ENCODE measurements at places on chromosomes 16 and 17.
A peak's percentile ranks its signal among the peaks of the same experiment; 100 is the strongest.

GRCh38 chr17:61131585-61131984, 268.1 kb upstream of the TBX2 start:
- no peaks in the 10 kb centered on the region for H3K4me1 ChIP-seq
- H3K4me3 ChIP-seq: no peak overlapping the region
- no peak for DNase-seq
- H3K36me3 ChIP-seq: no peaks in the 10 kb centered on the region

DNA sequence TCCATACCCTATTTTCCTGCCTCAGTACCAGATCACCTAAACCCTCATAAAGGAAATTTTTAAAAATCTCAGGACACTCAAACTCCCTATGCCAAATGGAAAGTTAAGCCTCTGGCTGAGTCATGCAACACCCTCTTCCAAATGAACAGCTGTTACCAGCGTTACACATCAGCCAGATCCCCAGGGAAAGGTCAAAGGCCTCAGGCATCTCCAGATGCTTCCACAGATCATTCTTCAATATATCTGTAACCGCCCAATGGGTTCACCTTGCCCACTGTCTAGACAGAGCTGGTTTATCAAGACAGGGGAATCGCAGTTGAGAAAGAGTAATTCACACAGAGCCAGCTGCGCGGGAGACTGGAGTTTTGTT, 29.1 kb upstream of the SHCBP1 start:
- no peak overlapping the region for H3K4me3 ChIP-seq
- no peaks in the 10 kb centered on the region for H3K27me3 ChIP-seq
- DNase-seq: no peak
- H3K36me3 ChIP-seq: no peaks in the 10 kb centered on the region
- peak overlapping the region; percentile 46 for H3K27ac ChIP-seq

GRCh38 chr17:64063766-64064224, 43.4 kb upstream of the ICAM2 start:
- H3K4me3 ChIP-seq: no peak overlapping the region
- DNase-seq: no peak
- no peaks in the 10 kb centered on the region for H3K27me3 ChIP-seq
- peaks cover 3% of the 10 kb centered on the region for H3K4me1 ChIP-seq

GRCh38 chr16:22353933-22354541, 20.4 kb downstream of the CDR2 start:
- peaks cover 21% of the 10 kb centered on the region for H3K36me3 ChIP-seq
- no peak overlapping the region for H3K27ac ChIP-seq
- H3K4me1 ChIP-seq: peaks cover 10% of the 10 kb centered on the region
- no peak for DNase-seq
- H3K27me3 ChIP-seq: no peaks in the 10 kb centered on the region

- H3K4me3 ChIP-seq: no peak overlapping the region
- H3K4me1 ChIP-seq: peaks cover 33% of the 10 kb centered on the region
Measured at GRCh38 chr17:43719578-43719977, 39.0 kb downstream of the SOST start.

- H3K4me1 ChIP-seq: no peaks in the 10 kb centered on the region
- H3K27ac ChIP-seq: no peak overlapping the region
- no peaks in the 10 kb centered on the region for H3K27me3 ChIP-seq
- H3K36me3 ChIP-seq: no peaks in the 10 kb centered on the region
- DNase-seq: no peak
Measured at GRCh38 chr17:61794242-61794641, 69.1 kb downstream of the BRIP1 start.

GRCh38 chr16:31877876-31878642, 4.5 kb downstream of the ZNF267 start:
- H3K4me1 ChIP-seq: peaks cover 55% of the 10 kb centered on the region
- peak overlapping the region; percentile 87 for H3K27ac ChIP-seq
- no peak overlapping the region for H3K4me3 ChIP-seq
- H3K36me3 ChIP-seq: no peaks in the 10 kb centered on the region
- no peaks in the 10 kb centered on the region for H3K27me3 ChIP-seq

DNA sequence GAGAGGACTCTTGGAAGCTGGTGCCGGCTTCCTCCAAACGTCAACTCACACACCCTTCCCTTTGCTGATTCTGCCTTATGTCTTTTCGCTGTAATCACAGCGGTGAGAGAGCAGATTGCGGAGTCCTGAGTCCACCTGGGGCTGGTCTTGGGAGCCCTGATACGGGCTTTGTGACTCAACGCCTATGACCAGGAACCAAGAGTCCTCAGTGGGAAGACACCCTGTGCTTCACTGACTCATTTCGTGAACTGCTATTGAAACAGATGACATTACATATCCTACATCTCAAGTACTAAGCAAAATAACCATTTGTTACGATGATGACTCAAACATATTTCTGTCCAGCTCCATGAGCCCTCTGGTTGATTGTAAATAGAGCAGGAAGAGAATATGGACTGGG, 90.7 kb upstream of the CREBBP start:
- no peak overlapping the region for H3K27ac ChIP-seq
- H3K27me3 ChIP-seq: no peaks in the 10 kb centered on the region
- no peaks in the 10 kb centered on the region for H3K4me1 ChIP-seq
- no peak for DNase-seq
- H3K4me3 ChIP-seq: no peak overlapping the region

- H3K27me3 ChIP-seq: no peaks in the 10 kb centered on the region
- peak overlapping the region; percentile 13 for H3K4me3 ChIP-seq
- no peaks in the 10 kb centered on the region for H3K36me3 ChIP-seq
- no peak for DNase-seq
Measured at GRCh38 chr16:80466024-80466987, 74.5 kb upstream of the DYNLRB2 start.

GRCh38 chr17:79097226-79098055, 22.8 kb downstream of the ENGASE start:
- no peak overlapping the region for H3K4me3 ChIP-seq
- no peaks in the 10 kb centered on the region for H3K4me1 ChIP-seq
- peaks cover 4% of the 10 kb centered on the region for H3K27me3 ChIP-seq
- no peak for DNase-seq
- no peak overlapping the region for H3K27ac ChIP-seq

DNA sequence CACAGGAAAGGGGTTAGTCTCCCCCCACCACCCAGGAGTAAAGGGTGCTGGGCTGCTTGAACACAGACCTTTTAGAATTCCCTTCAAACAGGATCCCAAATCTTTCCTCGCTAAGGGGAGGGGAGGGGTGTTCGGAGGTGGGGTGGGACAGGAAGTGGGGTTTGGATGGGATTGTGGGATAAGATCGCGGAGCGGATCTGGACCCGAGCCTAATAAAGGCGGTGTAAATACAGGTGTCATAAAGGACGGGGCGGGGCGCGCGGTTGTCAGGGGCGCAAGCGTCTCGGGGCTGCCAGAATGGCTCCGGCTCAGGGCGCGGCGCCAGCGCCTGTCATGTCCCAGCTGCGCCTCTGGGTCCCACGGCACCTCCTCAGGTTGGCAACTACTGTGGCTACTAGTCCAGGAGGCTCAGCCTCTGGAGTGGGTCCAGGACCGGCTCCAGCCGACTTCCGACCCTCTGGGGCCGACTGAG, 59.8 kb upstream of the FBXO47 start:
- peak overlapping the region; percentile 40 for H3K4me3 ChIP-seq
- H3K27me3 ChIP-seq: peaks cover 9% of the 10 kb centered on the region
- no peak overlapping the region for H3K27ac ChIP-seq
- H3K36me3 ChIP-seq: no peaks in the 10 kb centered on the region
- peaks cover 6% of the 10 kb centered on the region for H3K4me1 ChIP-seq

DNA sequence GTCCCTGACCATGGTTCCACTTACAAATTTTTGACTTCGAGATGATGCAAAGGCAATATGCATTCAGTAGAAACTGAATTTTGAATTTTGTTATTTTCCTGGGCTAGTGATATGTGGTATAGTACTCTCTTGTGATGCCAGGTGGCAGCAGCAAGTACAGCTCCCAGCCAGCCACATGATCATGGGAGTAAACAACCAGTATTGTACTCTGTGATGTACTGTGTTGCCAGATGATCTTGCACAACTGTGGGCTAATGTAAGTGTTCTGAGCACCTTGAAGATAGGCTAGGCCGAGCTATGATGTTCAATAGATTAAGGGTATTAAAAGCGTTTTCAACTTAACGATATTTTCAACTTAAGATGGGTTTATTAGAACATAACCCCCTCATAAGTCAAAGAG, 250.8 kb downstream of the STX8 start:
- no peak for DNase-seq
- H3K4me1 ChIP-seq: no peaks in the 10 kb centered on the region
- no peak overlapping the region for H3K27ac ChIP-seq
- no peaks in the 10 kb centered on the region for H3K36me3 ChIP-seq
- no peak overlapping the region for H3K4me3 ChIP-seq

DNA sequence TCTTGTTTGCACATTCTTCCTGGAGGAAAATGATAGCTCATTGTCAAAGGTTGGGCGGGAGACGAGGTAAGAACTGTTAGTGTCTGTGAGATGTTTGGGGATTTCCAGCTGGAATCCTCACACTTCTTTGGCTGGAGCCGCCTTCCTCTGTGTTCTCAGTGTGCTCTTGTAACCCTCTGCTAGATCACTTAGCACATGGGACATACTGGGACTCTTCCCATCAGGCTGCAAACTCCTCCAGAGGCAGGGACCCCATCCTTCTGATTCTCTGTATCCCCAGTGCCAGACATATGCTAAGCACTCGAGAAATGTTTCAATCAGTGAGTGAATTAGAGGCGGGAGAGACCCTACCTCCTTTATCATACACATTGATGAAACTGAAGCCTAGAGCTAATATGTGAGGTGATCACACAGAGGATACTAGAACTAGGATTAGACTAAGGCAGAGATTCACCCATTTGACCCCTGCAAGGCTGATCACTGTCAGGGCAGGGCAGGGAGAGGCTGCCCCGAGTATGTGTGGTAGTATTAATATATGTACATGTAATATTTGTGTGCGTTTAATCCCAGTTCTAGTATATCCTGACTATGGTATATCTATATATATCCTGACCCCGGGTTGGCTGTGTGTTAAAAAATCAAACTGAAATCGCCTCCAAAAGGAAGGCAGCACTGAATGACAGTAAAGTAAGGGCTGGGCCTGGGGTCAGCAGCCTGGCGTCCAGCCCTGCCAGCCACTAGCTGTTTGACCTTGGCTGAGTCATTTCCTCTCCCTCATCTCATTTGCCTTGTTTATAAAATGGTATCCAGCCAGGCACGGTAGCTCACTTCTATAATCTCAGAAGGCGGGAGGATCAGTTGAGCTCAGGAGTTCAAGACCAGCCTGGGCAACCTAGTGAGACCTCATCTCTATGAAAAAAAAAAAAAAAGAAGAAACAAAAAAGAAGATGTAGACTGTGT, 75.5 kb upstream of the TBX2 start:
- H3K4me1 ChIP-seq: no peaks in the 10 kb centered on the region
- H3K27me3 ChIP-seq: no peaks in the 10 kb centered on the region
- H3K27ac ChIP-seq: peak overlapping the region; percentile 78
- no peak for DNase-seq
- H3K36me3 ChIP-seq: no peaks in the 10 kb centered on the region

DNA sequence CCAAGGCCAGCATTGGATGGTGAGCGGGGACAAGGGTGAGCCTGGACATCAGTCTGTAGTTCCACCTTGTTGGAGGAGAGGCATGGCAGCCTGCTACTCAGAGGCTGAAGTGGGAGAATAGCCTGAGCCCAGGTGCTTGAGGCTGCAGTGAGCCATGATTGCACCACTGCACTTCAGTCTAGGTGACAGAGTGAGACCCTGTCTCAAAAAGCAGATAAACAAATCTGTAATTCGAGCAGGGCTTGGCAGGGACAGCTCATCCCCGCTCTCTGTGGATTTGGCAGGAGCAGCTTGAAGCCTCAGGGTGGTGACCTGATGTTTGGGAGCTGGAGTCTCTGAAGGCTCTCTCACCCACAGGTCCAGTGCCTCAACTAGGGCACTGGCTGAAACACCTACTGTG, 38.6 kb upstream of the ZCCHC14 start:
- no peaks in the 10 kb centered on the region for H3K4me1 ChIP-seq
- no peak for DNase-seq
- no peaks in the 10 kb centered on the region for H3K27me3 ChIP-seq
- no peaks in the 10 kb centered on the region for H3K36me3 ChIP-seq

DNA sequence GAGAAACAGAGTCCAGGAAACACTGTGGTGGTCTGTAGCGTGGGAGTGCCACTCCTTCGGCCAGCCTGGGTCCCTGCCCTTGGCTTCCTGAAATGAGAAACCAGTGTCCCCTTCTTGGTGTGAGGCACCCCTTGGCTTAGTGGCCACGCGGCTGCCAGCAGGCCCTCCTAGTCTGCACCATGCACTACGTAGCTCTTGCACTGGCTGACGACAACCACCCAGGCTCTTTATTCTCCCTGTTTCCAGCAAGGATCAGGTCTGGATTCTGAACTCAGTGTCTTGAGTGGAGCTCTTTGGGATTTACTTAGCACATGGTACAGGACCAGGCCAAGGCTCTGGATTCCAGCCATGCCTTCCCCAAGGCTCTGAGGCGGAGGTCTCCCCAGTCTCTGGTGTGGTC, 1.1 kb upstream of the SPEM3 start:
- no peaks in the 10 kb centered on the region for H3K36me3 ChIP-seq
- DNase-seq: no peak

- no peak overlapping the region for H3K4me3 ChIP-seq
- peaks cover 55% of the 10 kb centered on the region for H3K27me3 ChIP-seq
- no peaks in the 10 kb centered on the region for H3K36me3 ChIP-seq
- DNase-seq: no peak
- H3K4me1 ChIP-seq: no peaks in the 10 kb centered on the region
Measured at GRCh38 chr17:79504181-79504605, 106.7 kb downstream of the RBFOX3 start.

DNA sequence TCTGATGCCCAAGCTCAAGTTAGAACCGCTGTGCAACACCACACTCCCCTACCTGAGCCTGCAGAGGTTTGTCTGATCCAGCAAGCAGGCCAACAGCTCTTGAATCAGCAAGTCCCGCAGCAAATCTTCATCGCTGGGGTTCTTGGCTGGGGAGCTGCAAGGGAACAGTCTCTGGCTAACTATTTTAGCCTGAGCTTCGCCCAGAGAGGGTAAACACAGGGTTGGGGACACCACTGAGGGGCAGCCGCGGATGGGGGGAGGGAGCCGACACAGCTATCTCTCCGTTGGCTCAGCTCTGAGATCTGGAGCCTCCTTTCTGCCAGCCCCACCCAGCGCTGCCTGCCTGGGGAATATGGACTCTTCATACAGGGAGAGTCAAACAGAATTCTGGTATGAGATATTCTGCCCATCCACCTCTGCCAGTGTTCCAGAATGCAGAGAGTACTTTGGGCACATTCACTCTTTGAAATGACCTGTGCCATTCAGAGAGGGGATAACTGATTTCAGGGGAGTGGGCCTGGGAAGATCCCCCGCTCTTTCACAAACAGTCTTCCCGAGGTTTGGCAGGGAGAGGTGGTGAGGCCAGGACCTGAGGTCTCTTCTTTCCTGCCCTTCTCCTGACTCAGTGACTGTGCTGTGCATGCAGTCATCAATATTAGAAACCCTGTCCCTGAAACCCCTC, 7.4 kb downstream of the GIP start:
- peaks cover 4% of the 10 kb centered on the region for H3K4me1 ChIP-seq
- no peak overlapping the region for H3K4me3 ChIP-seq
- no peaks in the 10 kb centered on the region for H3K36me3 ChIP-seq
- no peak overlapping the region for H3K27ac ChIP-seq
- no peak for DNase-seq

GRCh38 chr17:72422505-72423285, 301.9 kb downstream of the SOX9 start:
- no peak overlapping the region for H3K4me3 ChIP-seq
- H3K27ac ChIP-seq: no peak overlapping the region
- H3K4me1 ChIP-seq: peaks cover 32% of the 10 kb centered on the region
- no peaks in the 10 kb centered on the region for H3K27me3 ChIP-seq
- DNase-seq: no peak
- peaks cover 11% of the 10 kb centered on the region for H3K36me3 ChIP-seq

Measured in esophagus squamous epithelium (tissue), 5 donors.